ENCODE measurements at places on chromosomes 4 and X. TPM values are rescaled to one million over a fixed set of nuclear protein-coding genes. Genes with fewer than 3 reads are reported as not detected.

GRCh38 chrX:20333672-20334071 lies 67.0 kb upstream of the RPS6KA3 start:
- no peaks in the 10 kb centered on the region for H3K36me3 ChIP-seq
- no peak overlapping the region for H3K4me3 ChIP-seq
- H3K27me3 ChIP-seq, result no peaks in the 10 kb centered on the region
- no peaks in the 10 kb centered on the region for H3K4me1 ChIP-seq
- DNase-seq, result no peak
- no peak overlapping the region for H3K27ac ChIP-seq

The TMPRSS11D gene
- not detected for total RNA-seq

DNA sequence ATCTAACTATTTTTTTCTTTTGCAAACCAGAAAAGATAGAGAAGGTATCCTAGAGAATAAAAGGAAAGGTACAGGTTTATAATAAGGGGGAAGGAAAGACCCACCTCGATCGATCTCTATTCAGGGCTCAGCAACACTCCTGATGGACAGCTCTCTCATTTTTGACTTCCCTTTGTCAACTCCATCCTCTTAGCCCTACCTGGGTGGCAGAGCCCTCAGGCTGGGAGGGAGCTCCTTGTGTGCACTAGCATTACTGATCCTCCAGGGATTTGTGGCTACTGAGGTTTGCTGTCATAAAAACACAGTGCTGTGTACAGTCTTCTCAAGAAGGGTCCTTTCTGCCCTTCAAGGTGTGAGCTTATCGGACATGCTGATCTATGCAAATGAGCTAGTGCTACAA lies 111.0 kb downstream of the MID1 start:
- peaks cover 7% of the 10 kb centered on the region for H3K36me3 ChIP-seq
- no peaks in the 10 kb centered on the region for H3K27me3 ChIP-seq
- peaks cover 14% of the 10 kb centered on the region for H3K4me1 ChIP-seq
- DNase-seq, result no peak
- no peak overlapping the region for H3K4me3 ChIP-seq
- H3K27ac ChIP-seq, result no peak overlapping the region

GRCh38 chr4:186630128-186630527 lies 74.8 kb upstream of the MTNR1A start:
- peaks cover 70% of the 10 kb centered on the region for H3K36me3 ChIP-seq
- H3K4me1 ChIP-seq, result peaks cover 12% of the 10 kb centered on the region
- DNase-seq, result no peak
- no peak overlapping the region for H3K4me3 ChIP-seq
- H3K27me3 ChIP-seq, result no peaks in the 10 kb centered on the region
- H3K27ac ChIP-seq, result no peak overlapping the region

The RBM47 gene
- total RNA-seq, result 37.8 TPM

GRCh38 chr4:70544279-70544868 lies 26.0 kb downstream of the AMTN start:
- no peak overlapping the region for H3K4me3 ChIP-seq
- peak overlapping the region; percentile 22 for H3K27ac ChIP-seq
- no peaks in the 10 kb centered on the region for H3K36me3 ChIP-seq
- DNase-seq, result no peak

The SATL1 gene
- 0.72 TPM for total RNA-seq

- no peak overlapping the region for H3K27ac ChIP-seq
- H3K4me3 ChIP-seq, result no peak overlapping the region
- H3K27me3 ChIP-seq, result no peaks in the 10 kb centered on the region
- no peaks in the 10 kb centered on the region for H3K36me3 ChIP-seq
- peaks cover 12% of the 10 kb centered on the region for H3K4me1 ChIP-seq
Measured at GRCh38 chr4:47668810-47669408, 169.0 kb downstream of the CORIN start.
